T-helper 22 cell (primary cell): ENCODE measurements at places on chromosomes 2 and 18.
A peak's percentile ranks its signal among the peaks of the same experiment; 100 is the strongest.

- DNase-seq: no peak
These were observed 42.5 kb downstream of the ALK start for GRCh38 chr2:29878898-29879297.

DNA sequence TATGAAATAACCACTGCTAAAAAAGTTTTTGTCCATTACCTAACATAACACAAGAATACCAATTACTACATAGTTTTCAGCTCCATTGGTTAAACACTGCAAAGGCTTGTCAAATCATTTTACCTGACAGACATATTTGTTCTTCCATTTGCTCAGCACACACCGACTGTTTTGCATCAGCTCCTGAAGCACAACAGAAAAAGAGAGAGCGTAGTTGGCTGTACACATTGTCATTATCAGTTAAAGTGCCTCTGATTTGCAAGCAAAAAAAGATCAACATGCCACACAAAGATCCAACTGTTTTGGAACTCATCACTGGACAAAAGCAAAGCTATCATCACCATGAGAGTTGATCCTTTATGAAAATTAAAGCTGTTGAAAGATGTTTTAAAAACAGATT, 103.8 kb downstream of the WDPCP start:
- DNase-seq: no peak

DNA sequence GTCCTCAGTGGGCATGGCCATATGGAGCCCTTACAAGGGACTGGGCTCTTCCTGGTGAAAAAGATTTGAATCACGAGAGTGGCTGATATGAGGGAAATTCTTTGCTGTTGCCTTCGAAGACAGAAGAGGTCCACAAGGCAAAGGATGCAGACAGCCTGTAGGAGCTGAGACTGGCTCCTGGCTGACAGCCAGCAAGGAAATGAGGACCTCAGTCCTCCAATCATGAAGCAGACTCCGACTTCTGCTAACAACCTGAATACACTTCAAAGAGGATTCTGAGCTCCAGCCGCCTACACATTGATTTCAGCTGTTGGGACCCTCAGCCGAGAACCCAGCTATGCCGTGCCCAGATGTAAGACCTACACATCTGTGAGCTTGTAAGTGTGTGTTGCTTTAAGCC, 3.0 kb upstream of the ST8SIA5 start:
- no peak for DNase-seq

GRCh38 chr2:7672027-7672684, 754.9 kb downstream of the RNF144A start:
- DNase-seq: no peak

DNA sequence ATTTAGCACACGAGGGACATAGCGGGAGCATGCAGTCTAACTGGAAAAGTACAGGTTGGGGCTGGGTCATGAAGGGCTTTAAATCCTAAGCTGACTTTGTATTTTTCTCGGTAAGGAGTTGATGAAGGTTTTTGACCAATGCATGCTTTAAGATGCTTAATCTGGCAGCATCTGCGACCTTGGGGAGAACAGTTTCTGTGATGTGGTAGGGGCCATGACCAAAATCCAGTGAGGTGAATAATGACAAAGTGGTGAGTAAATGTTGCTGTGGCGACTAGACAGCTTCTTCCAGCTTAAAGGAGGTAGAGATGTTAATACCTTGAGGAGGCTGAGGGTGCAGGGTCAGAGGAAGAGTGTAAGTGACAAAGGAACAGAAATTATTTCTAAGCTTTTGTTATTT, 174.6 kb upstream of the ALPP start:
- no peak for DNase-seq

DNA sequence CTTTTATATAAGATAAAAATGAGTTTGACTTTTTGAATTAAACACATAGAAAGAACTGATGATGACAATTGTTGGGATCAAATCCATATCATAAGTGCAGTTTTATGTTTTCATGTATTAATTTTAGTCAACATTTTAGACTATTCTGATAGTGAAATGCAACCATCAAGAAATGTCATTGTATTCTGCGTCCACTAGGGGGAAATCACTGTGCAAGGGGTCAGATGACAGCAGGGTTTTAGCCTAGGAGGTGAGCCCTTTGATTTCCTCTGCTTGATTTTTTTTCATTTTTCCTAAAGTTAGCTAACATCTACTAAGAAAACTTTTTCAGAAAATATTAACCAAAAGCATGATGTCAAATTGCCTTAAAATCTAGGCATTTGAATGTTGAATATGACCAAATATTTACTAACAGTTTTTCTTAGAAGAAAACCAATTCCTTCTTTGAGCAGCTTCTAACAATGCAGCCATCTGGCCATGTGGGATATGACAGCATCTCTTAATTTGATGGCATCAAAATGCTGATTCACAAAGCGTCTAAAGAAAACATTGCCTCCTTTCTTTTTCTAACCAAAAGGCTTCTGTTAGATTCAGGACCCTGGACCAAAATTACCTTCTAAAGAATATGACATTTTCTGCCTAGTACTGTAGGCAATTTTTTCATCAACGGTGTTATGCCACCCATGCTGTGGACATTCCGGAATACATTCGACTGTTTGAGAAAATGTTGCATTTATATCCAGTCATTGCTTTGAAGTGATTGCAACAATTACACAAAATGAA, 141.5 kb downstream of the SPHKAP start:
- no peak for DNase-seq

- no peak for DNase-seq
These were observed 57.4 kb downstream of the SH2D6 start for GRCh38 chr2:85475799-85476490.

GRCh38 chr2:126783341-126783740, 115.3 kb upstream of the TEX51 start:
- DNase-seq: no peak

DNA sequence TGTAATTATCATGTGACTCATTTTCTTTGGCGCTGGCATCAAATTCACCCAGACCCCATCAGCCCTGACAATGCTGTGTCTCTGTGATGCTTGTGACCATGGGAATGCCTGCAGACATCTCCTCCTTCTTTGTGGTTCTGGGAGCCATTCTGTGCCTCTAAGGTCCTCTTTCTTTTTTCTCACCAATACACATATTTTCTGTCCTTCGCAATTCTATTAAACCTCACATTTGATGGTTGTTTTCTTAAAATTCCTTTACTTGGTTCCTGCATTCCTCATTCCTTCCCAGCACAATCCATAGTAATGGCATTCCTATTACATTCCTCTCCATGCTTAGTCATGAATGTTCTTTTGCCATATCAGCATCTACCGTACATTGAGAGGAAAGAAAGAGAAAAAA, 375.3 kb downstream of the PIK3C3 start:
- DNase-seq: no peak

DNA sequence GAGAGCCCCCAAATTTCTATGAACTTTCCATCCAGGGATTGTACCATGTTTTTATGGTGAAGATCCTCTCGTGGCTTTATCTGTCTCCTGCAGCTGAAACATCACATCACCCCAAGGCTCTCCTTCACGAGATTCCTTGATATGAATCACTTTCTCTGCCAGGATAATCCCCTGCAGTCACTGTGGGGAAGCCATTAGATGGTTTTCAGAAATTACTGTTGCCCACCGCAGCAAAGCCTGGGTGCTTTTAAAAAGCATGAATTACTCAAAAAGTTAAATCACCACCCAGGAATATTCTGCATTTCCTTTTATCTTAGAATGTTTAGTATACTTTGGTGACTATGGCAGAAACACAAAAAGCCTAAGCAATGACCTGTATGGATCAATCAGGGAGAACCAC, 428.4 kb upstream of the SLC14A2 start:
- no peak for DNase-seq

- DNase-seq: no peak
These were observed 14.8 kb upstream of the INHBB start for GRCh38 chr2:120330946-120331822.

DNA sequence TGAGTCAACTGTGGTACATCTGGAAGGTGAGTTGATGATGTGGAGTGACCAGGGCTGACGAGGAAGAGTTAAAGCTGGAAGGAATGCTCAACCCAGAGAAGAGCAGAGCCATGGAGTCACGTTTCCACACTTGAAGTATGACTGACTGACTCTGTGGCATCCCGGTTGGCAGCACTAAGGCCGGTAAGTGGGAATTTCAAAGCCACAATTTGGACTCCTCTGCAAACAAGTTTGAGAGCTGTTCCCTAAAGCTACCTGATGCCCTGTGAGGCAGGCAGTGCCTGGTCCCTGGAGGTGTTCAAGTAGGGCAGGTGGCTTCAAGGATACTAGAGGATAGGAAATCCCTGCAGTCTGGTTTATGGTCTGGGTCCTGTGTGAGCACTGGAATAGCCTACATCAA, 69.3 kb upstream of the ITGB6 start:
- DNase-seq: no peak

GRCh38 chr2:121187982-121188411, 97.0 kb downstream of the TFCP2L1 start:
- DNase-seq: no peak

DNA sequence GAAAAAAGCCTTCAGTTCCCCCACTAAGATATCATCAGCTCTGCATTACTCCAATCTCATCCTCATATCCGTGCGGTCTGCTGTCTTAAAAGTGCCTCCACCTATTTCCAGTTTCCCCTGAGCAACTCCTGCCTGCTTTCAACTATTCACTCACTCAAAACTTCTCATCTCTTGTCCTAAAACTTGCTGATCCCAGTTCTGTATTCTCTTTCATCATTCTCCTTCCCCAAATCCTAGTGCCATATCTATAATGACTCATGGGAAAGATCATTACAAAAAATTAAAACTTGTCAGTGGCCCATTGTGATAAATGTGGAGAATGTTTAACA, 20.0 kb downstream of the ACVR1 start:
- DNase-seq: no peak

GRCh38 chr2:105852066-105852465, 107.4 kb downstream of the NCK2 start:
- no peak for DNase-seq

DNA sequence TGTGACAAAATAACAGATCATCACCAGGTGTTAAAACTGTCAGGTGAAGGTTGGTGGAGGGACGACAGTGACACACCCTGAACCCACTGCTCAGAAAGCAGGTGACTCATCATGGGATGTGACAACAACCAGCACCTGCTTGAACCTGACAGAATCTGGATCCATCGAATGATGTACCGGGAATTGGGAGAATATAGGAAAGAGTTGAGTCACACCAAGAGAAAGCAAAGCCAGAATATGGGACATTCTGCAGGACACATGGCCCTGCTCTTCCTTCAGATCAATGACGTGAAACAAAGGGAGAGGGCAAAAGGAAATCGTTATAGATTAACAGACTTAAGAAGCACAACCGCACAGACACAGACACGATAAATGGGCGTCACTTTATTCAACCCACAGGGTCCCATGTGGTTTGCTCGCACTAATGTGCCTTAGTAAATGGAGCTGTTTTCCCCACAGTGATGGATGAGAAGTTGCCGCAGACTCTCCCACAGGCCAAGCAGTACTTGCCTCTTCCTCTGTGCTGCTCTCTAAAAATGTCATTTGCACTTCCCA, 100.1 kb downstream of the CRACDL start:
- peak; percentile 53 for DNase-seq

GRCh38 chr18:46448347-46448746, 208.7 kb downstream of the LOXHD1 start:
- no peak for DNase-seq

DNA sequence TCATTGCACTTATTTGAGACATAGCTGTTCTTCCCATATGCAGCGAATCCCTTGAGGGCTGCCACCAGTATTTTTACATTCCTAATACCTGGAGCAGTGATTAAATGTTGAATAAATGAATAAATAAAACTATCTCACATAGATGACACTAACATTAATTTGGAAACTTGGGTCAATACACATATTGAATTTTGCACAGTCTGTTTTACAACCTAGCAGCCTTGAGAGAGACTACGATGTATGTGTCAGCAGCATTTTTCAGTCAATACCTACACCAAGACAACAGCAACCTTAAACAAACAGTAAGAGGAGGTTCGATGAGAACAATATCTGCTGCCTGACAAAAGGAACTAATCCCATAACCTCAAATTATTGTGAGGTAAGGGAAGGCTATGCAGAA, 53.4 kb downstream of the NBAS start:
- DNase-seq: no peak

GRCh38 chr2:29130295-29130694, 15.1 kb downstream of the CLIP4 start:
- no peak for DNase-seq

DNA sequence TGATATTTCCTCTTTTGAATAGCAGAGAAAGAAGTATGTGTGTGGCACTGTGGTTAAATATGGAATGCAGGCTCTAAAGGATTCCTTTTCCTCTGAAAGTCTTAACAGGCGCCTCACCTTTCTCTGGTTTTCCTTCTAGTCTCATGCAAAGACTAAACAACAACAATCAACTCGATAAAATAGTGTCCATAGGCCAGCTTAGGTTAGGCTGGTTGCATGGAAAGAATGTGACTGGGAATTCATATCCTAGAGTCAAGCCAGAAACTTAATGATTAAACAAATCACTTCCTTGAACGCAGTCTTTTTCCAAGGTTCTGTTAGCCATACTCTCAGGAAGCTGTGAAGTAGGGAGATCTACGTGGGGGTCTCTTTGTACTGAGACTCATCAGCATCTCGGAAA, 800.8 kb upstream of the ID2 start:
- no peak for DNase-seq

GRCh38 chr2:9560628-9561027, 5.0 kb upstream of the ADAM17 start:
- no peak for DNase-seq

DNA sequence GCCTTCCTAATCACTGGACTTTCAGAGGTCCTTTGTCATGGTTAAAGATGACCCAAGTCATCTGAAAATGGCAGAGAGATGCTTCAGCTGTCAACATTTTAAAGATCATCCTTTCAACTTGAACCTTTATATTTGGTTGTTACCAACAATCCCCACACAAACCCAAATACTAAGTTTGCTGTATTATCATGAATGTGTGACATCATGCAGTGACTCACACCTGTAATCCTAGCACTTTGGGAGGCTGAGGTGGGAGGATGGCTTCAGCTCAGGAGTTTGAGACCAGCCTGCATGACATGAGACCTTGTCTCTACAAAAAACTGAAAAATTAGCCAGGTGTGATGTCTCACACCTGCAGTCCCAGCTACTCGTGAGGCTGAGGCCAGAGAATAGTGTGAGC, 55.2 kb upstream of the NRP2 start:
- DNase-seq: no peak

- DNase-seq: no peak
These were observed 10.2 kb downstream of the TPGS2 start for GRCh38 chr18:36818652-36819051.

- DNase-seq: peak; percentile 42
These were observed 705 bp upstream of the TEX261 start for GRCh38 chr2:70995426-70995729.

- DNase-seq: no peak
These were observed 487 bp downstream of the STARD6 start for GRCh38 chr18:54357082-54357659.

DNA sequence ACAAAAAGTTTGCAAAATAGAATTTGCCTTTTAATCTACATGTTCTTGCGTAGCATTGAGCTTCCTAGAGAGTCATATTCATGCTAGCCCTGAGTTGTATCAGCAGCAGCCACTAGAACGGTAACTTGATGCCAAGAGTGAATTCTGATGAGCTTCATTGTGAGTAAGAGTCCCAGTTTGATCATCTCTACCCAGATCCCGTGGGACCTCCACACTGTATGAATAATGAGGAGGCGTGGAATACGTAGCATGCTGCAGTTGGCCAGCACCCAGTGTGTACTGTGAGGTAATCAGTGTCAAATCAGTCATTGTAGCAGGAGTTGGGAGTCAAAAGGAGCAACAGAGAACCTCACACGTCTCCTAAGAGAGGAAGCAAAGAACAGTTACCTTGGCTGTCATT, 197.9 kb downstream of the NEDD4L start:
- no peak for DNase-seq
